ENCODE measurements at places on chromosomes 11 and 22.

- DNase-seq = no peak
Observed at GRCh38 chr22:25182131-25183110, 17.2 kb upstream of the CRYBB3 start.

GRCh38 chr11:65915821-65916251 lies 3.0 kb downstream of the C11orf68 start:
- no peak for DNase-seq

- DNase-seq = no peak
Observed at GRCh38 chr22:31883989-31884388, 60.3 kb upstream of the YWHAH start.

GRCh38 chr22:48083502-48083901 lies 1321.1 kb downstream of the TBC1D22A start:
- DNase-seq = no peak

DNA sequence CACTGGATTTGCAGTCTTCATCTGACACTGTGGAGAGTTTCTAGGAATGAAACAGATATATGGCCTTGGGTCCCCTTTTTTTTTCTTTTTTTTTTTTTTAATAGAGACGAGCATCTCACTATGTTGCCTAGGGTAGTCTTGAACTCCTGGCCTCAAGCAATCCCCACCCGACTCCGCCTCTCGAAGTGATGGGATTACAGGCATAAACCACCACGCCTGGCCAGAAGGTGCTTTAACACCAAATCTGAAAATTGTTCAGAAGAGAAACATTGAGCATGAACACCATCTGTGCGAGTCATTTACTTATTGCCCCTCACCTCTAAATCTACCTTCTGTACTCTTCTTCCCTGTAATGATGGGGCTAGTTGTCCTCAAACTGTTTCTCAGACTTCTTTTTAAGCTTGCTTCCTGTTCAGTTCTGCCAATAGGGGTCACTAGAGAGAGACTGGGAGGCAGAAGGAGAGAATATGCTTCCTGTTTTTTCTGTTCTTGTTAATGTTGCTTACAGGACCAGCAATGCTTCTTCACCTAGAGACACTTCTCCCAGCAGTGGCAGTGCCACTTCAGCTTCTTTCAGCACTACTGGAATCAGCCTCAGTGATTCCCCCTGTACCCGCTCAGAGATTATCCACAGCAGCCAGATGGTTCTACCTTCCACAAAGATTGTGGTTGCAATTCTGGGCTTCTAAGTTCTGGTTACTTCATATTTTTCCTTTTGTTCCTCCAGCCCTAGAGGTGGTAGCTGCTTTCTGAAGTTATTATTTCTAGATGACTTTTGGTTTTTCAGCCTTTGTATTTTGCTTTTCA lies 20.8 kb upstream of the ZBED5 start:
- peak; percentile 70 for DNase-seq

GRCh38 chr22:49866646-49867045 lies 13.0 kb downstream of the ZBED4 start:
- DNase-seq = no peak

DNA sequence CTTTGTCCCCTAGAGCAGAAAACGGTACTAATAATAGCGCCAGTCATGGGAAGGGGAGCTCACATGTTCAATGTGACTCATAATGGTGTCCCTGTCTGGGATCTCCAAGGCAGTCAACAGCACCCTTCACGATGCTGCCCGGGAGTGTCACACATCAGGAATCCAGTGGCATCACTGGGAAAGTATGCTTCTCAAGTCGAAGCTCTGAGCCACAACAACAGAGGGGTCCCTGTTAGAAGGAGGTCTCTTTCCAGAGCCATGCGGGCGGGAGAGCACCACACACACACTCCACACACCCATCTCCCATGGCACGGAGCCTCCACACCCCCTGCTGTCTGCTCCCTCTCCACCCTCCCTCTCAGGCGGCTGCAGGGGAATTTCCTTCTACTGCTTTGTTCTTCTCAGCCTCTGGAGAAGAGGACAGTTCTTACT lies 119.7 kb downstream of the ETS1 start:
- no peak for DNase-seq

GRCh38 chr11:94201004-94201465 lies 72.4 kb downstream of the PANX1 start:
- DNase-seq = no peak

DNA sequence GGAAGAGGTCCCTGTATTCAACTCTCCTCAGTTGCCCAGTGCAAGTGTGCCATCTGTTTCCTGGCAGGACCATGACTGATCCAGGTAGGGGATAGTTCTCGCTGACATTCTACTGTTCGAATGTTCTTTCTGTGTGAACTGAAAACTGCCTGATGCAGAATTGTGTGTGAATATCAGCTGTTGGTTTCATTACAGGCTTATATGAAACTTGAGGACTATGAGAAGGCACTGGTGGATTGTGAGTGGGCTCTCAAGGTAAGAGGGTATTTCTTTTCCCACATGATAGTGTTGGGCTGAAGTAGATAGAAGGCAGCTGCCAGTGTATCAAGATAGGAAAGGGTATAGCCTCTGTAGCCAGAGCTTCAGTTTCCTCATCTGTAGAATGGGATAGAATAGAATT lies 15.3 kb downstream of the TTC12 start:
- no peak for DNase-seq

DNA sequence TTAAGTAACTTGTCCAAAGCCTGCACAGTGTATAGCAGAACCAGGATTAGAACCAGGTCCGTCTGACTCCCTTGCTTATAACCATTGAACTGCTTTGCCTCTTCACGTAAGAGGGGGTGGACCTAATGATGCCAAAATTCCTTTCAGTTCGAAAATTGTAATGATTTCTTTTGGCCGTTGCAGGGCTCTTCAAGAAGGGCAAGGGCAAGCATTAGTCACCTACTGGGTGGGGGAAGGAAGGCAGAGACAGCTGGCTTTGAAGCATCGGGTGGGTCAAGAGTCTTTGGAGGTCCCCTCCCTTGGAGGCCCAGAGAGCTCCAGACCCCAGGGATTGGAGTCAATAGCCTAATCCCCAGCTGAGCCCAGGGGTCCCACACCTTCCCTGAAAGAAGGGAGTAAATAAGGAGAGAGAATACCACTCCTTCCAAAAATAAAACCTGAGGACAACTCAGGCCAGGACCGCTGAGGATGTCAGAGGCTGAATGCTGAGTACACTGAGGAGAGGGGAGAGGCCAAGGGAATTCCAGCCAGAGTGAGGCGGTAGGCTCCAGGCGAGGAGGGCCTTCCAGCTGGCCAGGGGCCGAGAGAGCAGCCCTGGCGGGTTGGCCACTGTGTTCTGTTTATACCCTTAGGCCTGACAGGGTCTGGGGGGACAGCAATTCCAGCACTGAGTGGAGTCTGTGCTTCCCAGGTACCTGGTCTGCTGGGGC lies 14.1 kb downstream of the CREB3L1 start:
- no peak for DNase-seq

- no peak for DNase-seq
Observed at GRCh38 chr11:45178890-45179671, 32.6 kb downstream of the PRDM11 start.

- DNase-seq = no peak
Observed at GRCh38 chr11:45092404-45092785, 54.0 kb upstream of the PRDM11 start.

- DNase-seq = peak; percentile 19
Observed at GRCh38 chr11:13480198-13480597, 15.6 kb downstream of the PTH start.

- no peak for DNase-seq
Observed at GRCh38 chr22:43955883-43956782, 891 bp downstream of the SAMM50 start.

GRCh38 chr11:10758957-10759356 lies 7.9 kb downstream of the CTR9 start:
- no peak for DNase-seq

DNA sequence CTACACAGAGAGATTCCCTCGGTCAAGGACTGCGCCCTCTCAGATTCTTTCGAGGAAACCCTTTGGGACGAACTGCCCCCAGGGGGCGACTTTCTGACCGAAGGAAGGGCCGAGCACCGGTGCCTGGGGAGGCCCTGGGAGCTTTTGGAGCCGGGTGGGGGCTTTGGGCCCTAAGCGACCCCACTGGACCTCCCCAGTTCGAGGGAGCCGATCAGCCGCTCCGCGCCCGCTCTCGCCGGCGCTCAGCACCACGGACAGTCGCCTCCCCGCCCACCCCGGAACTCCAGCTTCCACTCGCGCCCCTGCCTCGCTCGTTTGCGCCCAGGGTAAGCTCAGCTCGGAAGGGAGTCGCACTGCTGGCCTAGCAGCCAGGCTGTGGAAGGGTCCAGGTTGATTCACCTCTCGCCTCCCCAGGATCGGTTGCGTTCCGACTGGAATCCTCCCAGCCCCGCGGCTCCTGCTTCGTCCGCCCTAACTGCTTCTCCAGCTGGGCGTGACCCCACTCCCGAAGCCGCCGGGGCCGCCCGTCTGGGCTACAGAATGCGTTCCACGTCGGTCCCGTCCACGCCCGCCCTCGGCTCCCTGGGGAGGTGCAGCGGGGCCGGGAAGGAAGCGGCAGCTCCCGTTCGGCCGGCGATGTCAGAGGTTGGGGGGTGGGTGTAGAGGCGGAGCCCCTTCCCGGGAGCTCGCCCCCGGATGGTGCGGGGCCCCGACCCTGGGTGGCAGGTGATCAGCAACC lies 428 bp downstream of the SCN3B start:
- no peak for DNase-seq

GRCh38 chr11:71330349-71330748 lies 78.0 kb upstream of the SHANK2 start:
- no peak for DNase-seq

DNA sequence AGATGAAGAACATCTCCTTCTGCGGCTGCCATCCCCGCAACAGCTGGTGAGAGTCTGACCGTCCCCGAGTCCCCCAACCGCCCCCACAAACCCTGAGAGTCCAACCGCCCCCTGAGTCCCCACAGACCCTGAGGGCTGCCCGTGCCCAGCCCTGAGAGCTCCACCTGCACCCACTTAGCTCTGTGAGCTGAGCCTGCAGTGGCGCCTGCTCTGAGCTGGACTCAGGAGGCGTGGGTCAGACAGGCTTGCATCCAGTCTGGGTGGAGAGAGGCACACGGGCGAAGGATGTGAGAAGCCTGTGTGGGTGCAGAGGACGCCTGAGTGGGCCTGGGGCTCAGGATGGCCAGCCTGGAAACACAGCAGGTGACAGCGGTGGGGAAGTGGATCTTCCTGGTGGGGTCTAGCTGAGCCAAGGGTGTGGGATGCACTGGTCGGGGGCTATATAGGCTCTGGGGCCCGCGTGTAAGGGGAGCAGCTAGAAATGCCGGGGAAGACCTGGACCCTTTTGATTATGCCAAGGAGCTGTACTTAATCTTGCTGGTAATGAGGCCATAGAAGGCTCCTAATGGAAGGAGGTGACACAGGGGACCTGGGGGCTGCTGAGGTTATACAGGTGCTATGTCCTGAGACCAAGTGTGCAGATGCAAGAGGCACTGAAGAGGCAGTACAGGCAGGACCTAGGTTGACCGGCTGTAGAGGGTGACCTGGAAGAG lies 6.5 kb downstream of the MAPK8IP2 start:
- no peak for DNase-seq

- no peak for DNase-seq
Observed at GRCh38 chr11:102220728-102221467, 96.4 kb upstream of the BIRC3 start.

- DNase-seq = no peak
Observed at GRCh38 chr11:24683583-24683982, 186.7 kb downstream of the LUZP2 start.

GRCh38 chr11:103585401-103585800 lies 451.0 kb upstream of the DDI1 start:
- DNase-seq = no peak

DNA sequence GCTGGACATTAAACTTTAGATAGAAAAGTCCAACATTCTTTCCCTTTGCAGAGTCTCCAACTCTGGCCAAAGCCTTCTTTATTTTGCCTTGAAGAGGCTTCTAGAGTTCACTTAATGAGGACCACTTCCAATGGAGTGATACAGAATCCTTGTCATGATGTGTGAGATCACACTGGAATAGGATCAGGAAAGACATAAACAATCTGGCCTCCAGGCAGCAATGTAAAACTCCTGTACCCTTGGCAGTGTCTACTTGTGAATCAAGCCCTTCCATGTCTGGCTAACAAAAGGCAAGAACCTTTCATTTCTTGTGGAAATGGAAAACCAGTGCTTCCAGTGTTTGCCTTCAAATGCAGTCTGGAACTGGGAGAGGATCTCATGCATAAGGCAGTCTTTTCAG lies 56.5 kb upstream of the FIBIN start:
- no peak for DNase-seq

- no peak for DNase-seq
Observed at GRCh38 chr11:9738116-9738515, 74.2 kb downstream of the SWAP70 start.

DNA sequence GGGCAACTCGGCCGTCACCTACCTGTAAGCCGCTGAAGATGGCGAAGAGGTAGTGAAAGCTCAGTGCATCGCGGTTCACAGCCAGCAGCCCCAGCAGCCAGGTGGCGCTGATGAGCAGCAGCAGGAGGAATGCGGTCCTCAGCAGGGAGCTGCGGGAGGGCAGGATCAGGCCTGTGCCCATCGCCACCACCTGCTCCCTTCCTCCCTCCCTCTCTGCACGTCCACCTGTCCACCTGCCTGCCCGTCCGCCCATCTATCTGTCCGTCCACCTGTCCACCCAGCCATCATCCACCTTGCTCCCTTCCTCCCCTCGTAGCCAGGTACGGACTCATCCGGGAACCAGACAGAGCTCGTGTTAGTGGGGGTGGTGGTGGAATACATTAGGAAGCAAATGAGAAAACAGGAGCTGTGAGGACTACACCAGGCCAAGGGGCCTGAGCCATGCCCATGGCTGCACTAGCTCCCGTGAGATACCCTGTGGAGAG lies 32.2 kb downstream of the TRMU start:
- peak; percentile 72 for DNase-seq

DNA sequence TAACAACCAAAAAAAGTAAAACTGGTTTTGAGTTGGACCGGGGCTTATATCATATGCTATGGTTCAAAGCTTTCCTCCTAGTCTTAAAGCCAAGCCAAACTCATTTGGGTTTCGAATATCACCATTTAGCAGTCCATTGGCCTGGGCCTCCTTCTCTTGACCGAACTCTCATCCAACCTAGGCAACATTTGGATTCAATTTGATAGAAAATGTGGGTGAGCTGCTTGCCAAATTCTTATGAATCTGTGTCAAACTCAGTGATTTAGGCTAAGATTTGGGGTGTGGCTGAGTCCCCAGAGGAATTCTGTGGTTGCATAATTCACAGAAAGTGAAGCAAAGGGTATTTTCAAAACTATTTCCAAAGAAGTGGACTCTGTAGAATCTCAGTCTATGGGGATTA lies 83.7 kb downstream of the BLID start:
- DNase-seq = no peak

DNA sequence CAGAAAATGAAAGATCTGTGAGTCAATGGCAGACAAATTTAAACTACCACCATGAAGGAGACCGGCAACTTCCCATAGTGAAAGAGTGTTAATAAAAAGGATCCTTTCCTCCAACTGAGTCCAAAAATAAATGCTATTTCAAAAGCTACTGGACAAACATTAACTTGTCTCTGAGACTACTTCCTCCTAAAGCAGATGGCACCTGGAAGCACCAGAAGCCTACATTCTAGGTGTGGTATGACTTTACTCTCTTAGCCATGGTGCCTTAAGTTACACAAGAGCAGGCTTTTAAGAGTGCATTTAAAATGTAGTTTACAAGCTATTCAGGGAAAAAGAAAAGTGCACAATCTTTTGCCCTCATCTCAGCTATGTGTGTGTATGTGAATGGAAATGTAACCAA lies 2.5 kb downstream of the ARHGAP32 start:
- no peak for DNase-seq
